IPS-NIHi11 (cell line): ENCODE measurements at places on chromosomes 12 and 14.
A peak's percentile ranks its signal among the peaks of the same experiment; 100 is the strongest.

DNA sequence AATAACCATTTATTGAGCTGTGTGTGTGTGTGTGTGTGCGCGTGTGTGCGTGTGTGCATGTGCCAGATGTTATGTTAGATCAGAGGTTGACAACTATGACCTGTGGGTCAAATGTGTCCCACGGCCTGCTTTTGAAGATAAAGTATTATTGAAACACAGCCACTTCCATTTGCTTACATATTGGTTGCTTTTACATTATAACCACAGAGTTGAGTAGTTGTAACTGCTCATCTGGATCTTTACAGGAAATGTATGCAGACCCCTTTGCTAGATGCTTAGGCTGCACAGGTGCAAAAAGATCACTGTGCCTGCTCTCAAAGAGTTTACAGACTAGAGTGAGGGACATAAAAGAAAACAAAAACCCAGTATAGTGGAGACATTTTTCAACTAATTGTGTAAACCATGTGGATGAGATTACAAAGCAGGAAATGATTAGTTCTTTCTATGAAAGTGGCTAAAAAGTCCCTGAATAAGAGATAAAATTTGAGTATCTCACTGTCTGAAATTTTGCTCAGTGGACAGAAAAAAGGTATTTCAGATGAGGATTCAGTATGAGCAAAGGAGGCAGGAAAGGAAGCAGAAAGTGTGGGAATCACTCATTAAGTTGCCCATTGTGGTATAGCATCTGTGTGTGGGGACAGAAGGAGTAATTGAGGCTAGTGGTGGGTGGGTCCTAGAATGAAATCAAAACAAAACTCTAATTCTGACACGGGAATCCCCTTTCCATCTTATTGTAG is 188.4 kb downstream of the PAH start:
- no peak for DNase-seq

DNA sequence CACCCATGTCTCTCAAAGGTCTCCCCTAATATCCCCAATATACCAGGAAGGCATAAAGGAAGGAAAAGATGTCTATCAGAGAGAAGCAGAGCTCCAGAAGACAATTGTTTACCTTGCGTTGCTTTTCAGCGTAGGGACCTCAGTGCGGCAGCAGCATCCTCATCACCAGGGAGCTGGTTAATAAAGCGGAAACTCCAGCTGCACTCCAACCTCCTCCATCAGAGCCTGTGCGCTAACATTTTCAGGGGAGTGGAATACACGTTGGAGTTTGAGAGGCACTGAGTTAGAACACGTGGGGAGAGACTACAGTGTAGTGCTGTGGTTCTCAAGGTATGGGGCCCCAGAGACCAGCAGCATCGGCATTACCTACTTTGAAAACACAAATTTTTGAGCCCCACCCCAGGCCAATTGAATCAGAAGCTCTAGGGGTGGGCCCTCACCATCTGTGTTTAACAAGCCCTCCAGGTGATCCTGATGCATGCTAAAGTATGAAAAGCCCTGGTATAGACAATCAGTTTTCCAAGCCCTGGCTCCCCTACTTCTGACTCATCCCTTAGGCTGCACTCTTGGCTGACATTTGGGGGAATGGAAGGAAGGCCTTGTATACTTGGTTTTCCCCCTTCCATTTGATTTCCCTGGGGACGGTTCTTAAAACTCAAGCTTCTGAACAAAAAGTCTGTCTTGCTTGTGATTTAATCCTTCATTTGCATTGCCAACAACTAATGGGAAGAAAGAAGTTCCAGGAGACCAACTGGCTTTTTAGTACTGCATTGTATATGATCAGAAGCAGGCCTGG is 419.0 kb upstream of the CCDC196 start:
- no peak for DNase-seq

DNA sequence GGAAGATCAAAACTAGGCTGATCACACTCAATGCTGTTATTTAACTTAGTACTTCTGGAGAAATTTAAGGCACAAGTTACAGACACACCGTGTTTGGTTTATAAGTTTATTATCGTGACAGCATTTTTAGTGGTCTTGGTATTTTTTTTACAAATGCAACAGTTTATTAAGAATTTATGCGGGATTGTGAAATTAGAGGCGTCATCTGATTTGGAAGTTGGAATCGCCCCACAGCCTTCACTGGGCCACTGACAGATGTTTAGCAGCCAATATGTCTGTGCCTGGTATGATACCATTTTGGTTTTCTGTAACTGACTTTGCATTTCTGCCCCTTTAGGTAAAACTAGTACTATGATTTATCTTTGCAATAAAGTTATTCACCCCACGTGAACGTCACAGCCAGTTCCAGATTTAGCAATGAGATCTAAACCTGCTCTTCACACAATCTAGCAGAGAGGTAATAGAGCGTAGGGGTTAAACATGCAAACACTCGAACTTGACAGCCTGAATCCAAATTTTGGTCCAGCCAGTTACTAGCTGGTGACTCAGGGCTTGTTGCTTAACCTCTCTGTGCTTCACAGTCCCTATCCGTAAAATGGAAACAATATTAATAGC is 73.2 kb upstream of the SSTR1 start:
- no peak for DNase-seq

GRCh38 chr14:32129124-32129523 is 52.0 kb downstream of the ARHGAP5 start:
- no peak for DNase-seq

GRCh38 chr12:30813525-30814294 is 59.0 kb upstream of the CAPRIN2 start:
- DNase-seq = no peak

- DNase-seq = no peak
Measured at GRCh38 chr12:26773313-26774104, 59.5 kb downstream of the ITPR2 start.

DNA sequence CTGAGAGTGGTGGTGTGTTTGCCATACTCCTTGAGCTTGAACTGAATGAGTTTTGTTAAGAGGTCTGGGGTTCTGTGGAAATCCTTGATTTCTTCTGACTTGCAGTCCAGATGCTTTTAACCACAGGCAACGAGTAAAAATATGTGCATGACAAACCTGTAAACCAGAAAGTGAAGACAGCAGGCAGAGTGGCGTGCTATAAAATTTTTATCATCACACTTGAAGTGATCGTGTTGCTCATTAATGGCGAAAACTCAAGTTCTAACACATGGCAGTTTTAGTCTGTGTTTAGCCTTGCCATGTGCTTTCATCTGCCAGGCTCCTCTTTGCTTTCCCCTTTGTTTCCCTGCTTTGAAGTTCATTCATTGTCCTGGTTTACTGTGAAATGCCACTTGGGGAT is 28.0 kb downstream of the TXNRD1 start:
- DNase-seq = no peak

DNA sequence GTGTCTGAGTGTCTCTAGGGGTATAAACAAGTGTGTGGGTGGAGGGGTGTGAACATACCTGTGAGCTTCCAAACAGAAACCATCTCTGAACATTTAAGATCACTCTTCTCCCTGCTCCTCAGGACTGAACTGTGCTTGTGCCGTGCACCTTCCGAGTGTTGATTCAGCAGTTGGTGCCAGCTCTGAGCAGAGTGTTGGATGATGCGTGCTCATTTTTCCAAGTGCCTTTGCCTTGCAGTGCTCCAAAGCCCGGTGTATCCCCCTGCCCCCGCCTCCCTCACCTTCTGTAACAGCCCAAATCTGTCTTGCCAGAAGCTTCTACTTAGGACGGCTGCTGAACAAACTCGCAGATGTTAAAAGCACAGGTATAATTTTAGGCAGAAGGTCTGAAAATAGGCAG is 4.4 kb downstream of the WSCD2 start:
- no peak for DNase-seq

DNA sequence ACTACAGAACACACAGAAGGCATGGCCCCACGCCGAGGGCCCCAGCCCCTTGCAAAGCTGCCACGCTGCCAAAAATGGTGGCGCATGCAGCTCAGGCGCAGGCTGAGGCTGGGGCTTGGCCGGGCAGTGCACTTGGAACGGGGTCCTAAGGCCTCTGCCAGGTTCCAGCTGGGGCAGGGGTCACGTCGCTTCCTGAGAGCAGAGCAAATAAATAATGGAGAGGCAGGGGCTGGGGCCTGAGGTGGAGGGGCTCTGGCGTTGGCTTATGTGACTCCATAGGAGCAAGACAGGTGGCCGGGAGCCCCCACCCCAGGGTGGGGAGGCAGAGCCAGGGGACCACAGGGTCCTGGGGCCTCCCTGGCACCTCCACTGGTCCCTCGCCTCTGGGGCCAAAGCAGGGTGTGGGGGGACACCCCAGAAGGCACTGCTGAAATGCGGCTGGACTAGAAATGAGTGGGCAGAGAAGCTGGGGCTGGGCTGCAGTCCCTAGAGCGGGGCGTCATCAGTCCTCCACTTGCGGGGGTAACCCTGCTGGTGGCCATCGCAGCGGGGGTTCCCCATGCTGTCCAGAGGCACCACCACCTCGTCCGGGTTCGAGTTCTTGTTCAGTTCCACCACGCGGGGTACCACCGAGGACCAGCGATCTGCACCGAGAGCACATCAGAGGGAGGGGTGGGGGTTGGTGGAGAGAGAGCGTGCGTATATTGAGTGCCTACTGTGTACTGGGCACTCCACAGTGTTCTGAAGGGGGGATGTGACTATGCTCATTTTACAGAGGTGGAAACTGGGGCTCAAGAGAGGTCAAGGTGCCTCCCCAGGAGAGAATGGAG is 49.8 kb downstream of the TRPV4 start:
- DNase-seq = no peak

DNA sequence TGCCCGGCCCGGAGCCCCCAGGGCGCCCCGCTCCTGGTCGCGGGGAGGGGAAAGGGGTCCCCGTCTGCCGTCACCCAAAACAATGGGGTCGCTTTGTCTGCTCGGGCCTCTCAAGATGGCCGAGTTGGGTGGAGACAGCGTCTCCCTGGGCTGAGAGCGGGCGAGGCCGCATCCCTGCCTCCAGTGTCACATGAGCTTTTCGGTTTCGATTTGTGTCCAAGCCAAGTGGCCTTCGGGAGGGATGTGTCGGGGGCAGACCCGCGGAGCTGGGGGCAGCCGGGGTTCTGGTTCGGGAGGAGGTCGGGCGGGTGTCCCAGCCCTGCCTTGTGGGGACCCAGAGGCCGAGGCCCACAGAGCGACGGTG is 790 bp downstream of the DYNC1H1 start:
- DNase-seq = peak; percentile 47

DNA sequence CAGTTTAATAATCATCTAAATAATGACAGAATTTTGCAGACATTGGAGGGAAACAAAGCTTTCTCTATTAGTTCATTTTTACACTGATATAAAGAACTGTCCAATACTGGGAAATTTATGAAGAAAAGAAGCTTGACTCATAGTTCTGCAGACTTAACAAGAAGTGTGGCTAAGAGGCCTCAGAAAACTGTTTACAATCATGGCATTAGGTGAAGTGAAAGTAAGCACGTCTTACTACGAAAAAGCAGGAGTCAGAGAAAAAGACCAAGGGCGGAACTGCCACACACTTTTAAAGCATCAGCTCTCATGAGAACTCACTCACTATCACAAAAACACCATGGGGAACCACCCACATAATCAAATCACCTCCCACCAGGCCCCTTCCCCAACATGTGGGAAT is 804.4 kb downstream of the FLRT2 start:
- DNase-seq = no peak

GRCh38 chr14:35341454-35341750 is 49.2 kb downstream of the PSMA6 start:
- no peak for DNase-seq
